ENCODE measurements at places on chromosomes 11 and 22.
A peak's percentile ranks its signal among the peaks of the same experiment; 100 is the strongest.

GRCh38 chr11:113504071-113504470 is 28.9 kb upstream of the DRD2 start:
- DNase-seq = no peak

- no peak for DNase-seq
These were observed 256.0 kb downstream of the ST3GAL4 start for GRCh38 chr11:126611438-126611837.

GRCh38 chr11:65114538-65115171 is 2.8 kb downstream of the ZNHIT2 start:
- no peak for DNase-seq

GRCh38 chr11:131441051-131441810 is 70.8 kb downstream of the NTM start:
- no peak for DNase-seq

DNA sequence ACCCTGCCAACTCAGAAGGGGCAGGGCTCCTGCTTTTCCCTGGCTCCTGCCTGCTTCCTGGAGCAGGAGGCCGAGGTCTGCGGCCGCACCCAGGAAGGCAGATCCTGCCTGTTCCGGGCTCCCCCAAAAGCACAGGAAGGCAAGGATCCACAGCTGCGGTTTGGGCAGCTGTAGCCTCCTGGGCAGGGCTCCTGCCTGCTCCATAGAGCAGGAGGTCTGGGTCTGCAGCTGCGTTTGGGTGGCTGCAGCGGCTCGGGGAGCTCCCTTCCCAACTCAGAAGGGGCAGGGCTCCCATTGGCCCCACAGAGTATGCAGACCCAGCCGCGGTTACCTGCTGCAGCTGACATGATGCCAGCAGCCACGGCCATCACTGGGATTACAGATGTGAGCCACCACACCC is 5.5 kb downstream of the UPK2 start:
- DNase-seq = no peak

- no peak for DNase-seq
These were observed 226.7 kb upstream of the NARS2 start for GRCh38 chr11:78801161-78801884.

GRCh38 chr11:111334532-111335502 is 36.5 kb downstream of the POU2AF3 start:
- DNase-seq = no peak

- no peak for DNase-seq
These were observed 39.3 kb downstream of the AMBRA1 start for GRCh38 chr11:46554213-46555147.

GRCh38 chr22:23894710-23895598 is 771 bp downstream of the MIF start:
- peak; percentile 33 for DNase-seq

DNA sequence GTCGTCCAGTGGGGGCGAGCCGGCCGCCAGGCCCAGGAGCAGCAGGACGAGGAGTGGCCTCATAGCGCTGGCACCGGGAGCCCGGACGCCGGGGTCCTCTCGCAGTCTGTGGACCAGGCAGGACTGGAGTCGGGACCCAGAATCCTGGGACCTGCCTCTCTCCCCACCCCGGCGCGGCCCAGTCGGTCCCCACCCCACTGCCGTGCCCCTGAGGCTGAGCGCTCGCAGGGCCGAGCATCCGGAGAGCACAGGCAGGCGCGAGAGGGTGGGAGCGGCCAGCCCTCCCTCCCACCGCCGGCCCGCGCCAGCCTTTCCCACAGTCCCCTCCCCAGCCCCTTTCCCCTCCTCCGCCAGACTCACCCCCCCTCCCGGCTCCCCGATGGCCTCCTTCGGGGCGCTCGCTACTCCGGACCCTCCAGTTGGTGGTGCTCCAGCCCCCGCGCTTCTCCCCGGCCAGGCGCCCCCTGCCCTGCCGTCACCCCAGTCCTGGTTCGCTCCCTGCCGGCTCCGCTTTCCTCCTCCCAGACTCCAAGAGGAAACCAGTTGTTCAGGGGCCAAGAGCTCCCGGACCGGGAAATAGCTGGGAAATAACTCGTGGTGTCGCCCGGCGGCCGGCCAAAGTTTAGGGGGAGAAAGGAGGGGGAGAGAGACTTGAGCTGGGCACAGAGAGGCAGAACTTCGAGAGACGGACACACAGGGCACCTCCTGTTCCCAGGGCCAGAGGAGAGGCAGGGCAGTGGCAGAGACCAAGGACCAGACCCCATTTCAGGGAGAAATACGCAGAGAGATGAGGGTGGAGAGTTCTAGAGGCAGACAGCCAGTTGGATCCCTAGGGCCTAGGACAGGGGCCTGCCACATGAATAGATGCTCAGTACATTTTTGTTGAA is at the start of gene C1QTNF5:
C1QTNF5 (minus strand) TSS at position 549 of the 887 bp plus-strand sequence; CDS start at position 63, 486 bp downstream.
- DNase-seq = no peak

GRCh38 chr11:29782447-29782846 is 234.4 kb downstream of the KCNA4 start:
- no peak for DNase-seq

- DNase-seq = no peak
These were observed 82.2 kb downstream of the PISD start for GRCh38 chr22:31579835-31580242.

- DNase-seq = no peak
These were observed 78.6 kb downstream of the PARVA start for GRCh38 chr11:12455938-12456337.

- DNase-seq = no peak
These were observed 17.8 kb downstream of the MAFF start for GRCh38 chr22:38219632-38220031.

- no peak for DNase-seq
These were observed 11.2 kb downstream of the OR5M11 start for GRCh38 chr11:56531856-56532255.

GRCh38 chr11:36015799-36016198 is 71.9 kb downstream of the LDLRAD3 start:
- no peak for DNase-seq

DNA sequence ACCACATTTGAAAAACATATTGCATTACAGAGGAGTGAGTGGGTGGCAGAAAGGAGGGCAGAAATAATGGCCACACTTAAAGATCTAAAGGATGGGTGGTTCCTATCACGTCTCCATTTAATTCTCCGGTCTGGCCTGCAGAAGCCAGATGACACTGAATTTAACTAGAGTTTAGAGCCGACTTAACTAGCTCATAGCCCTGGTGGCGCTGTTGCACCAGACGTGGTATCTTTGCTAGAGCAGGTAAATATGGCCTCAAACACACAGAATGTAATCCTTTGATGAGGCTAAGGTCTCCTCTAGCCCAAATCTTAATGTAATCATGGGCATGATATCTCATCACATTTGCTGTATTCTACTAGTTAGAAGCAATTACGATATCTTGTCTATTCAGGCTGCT is 51.5 kb upstream of the GAL start:
- peak; percentile 61 for DNase-seq

- DNase-seq = no peak
These were observed 9.9 kb upstream of the KCNJ5 start for GRCh38 chr11:128881221-128881620.

DNA sequence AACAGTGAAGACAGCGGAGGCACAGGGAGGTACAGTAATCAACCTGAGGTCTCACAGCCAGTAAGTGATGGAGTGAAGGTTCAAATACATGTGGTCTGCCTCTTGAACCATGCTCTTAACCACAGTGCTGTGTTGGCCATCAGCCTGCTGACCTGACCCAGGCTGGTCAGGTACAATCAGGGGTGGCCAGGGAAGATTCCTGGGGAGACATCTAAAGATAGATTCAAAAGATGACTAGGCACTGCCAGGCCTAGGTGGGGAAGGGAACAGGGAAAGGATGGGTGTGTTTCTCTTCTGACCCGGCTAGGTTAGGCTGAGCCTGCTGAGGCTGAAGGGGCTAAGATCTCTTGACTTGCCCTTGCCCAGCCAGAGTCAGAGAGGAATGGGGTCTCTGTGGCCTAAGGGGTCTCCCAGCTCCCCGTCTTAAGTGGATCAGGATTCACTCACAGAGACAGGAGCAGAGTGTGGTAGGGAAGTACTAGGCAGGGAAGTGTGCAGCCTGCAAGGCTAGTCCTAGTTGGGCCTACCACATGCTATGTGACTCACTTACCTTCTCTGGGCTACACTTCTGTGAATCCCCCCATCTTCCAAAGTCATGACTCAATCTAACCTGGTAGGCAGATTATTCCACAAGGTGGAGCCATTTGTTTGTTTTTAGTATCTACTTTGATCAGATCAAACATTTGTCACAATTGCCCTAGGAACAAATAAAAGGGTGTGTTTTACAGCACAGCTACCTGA is 10.4 kb upstream of the SREBF2 start:
- peak; percentile 14 for DNase-seq

DNA sequence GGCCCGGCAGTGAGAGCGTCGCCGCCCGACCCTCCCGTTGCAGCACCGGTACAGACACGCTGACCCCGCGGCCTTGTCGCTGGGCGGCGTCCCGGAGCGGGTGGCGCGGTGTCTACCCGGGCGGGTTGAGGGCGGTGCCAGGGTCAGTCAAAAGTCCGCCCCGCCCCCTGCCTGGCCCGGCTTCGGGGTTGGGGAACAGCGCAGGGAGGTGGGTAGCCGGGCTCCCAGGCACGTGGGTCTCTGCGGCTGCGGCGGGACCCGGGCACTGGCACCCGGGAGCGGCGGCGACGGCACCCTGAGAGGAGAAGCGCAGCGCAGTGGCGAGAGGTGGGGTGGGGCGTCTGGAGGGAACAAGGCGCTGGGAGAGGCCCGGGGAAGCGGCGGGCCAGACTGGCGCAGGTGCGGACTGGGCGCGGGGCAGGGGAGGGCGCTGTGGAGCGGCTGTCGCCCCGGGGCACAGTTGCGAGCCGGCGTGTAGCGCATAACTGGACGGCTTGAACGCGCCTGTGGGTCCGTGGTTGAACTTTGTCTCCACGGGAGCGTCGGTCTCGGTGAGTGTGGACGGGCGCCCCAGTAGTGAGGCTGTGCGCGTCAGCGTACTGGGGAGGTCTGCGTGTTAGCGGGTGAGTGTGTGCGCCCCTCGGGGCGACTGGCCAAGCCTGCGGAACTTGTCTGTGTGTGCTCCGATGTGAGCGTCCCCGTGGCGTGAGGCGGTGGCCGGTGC is at the start of gene P2RY2:
P2RY2 (plus strand) TSS at position 176 of the 724 bp plus-strand sequence. CDS start 15,879 bp downstream, outside the sequence.
- DNase-seq = peak; percentile 35

DNA sequence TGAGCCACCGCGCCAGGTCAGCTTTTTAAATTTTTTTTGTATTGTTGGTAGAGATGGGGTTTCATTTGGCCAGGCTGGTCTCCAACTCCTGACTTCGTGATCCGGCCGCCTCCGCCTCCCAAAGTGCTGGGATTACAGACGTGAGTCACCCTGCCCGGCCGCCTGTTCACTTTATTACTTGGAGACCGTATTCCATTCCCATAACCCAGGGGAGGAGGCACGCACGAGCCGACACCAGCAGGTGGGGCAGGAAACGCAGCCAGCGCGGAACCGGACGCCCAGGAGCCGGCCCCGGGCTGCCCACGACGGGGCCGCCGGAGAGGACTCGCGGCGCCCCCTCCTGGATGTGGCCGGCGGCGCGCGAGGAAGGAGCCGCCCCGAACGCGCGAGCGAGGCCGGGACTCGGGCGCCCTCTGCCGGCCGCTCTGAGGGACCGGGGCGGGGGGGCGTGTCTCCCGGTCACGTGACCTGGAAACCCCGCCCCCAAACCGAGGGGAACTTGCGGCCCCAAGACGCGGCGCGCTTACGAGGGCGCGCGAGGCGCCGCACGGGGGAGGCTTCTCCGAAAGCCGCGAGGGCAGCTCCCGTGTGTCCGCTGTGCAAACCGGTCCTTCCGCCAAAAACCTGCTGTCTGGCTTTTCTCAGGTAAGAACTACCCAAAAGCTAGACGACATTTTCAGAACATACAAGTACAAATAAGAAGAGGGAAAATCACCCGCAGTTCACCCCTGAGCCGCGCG is 11.6 kb upstream of the RNH1 start:
- no peak for DNase-seq

GRCh38 chr11:4546878-4547277 is 1.9 kb downstream of the OR52M1 start:
- DNase-seq = no peak

DNA sequence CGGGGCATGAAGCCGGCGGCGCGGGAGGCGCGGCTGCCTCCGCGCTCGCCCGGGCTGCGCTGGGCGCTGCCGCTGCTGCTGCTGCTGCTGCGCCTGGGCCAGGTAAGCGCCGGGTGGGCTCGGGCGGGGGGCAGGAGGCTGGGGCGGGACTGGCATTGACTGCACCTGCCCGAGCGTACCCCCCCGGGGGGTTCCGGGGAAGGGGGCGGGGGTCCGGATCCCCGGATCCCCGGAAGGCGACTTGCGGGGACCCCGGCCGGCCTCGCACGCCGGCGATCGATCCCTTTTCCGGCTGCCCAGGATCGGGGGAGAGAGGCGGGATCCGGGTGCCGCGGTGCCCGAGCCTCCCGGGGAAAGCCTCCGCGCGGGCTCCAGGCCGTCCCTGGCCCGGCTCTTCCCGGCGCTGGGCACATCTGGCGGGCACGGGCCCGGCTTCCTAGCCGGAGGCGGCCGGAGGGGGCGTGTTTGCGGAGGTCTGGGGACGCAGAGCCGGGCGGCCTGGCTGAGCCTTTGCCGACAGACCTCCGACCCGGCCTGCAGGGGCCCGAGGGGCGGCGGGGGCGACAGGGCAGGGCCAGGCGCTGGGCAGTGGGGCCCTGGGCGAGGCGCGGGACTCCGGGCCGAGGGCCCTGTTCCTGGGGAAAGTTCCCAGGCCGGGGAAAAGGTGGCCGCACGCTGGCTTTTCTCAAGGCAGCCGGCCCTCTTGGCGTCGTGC is 705 bp downstream of the PTPRJ start:
- no peak for DNase-seq

GRCh38 chr11:94090401-94090800 is 38.2 kb upstream of the PANX1 start:
- DNase-seq = no peak

- peak; percentile 63 for DNase-seq
These were observed 8.8 kb upstream of the PLA2G3 start for GRCh38 chr22:31148953-31149627.

GRCh38 chr11:69382131-69383128 is 88.5 kb downstream of the MYEOV start:
- no peak for DNase-seq

- DNase-seq = no peak
These were observed 53.6 kb downstream of the GRAMD4 start for GRCh38 chr22:46673662-46674236.

DNA sequence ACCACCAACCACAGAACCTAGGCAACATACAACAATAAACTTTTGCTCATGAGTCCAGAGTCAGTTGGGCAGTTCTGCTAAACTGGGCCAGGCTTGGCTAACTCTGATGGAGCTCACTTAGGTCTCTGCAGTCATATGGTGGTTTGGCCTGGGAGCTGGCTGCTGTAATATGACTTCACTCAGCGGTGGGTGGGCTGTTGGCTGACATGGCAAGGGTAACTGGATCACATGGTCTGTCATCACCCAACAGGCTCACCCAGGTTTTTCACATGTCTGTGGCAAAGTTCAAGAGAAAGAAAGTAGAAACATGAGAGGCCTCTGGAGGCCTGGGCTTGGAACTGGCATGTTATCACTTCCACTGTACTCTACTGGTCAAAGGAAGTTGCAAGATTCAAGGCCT is 43.2 kb upstream of the CLMP start:
- no peak for DNase-seq

GRCh38 chr11:13308704-13309103 is 31.1 kb downstream of the BMAL1 start:
- no peak for DNase-seq

All from NCI-H2227 treated with DMSO at 0.1 percent for 48 hours (cell line).